ENCODE measurements at places on chromosomes 13 and 19.

- no peak for DNase-seq
These were observed 84.2 kb downstream of the SACS start for GRCh38 chr13:23349161-23349897.

- DNase-seq: peak; percentile 65
These were observed 55.2 kb downstream of the VWA8 start for GRCh38 chr13:41905600-41906254.

DNA sequence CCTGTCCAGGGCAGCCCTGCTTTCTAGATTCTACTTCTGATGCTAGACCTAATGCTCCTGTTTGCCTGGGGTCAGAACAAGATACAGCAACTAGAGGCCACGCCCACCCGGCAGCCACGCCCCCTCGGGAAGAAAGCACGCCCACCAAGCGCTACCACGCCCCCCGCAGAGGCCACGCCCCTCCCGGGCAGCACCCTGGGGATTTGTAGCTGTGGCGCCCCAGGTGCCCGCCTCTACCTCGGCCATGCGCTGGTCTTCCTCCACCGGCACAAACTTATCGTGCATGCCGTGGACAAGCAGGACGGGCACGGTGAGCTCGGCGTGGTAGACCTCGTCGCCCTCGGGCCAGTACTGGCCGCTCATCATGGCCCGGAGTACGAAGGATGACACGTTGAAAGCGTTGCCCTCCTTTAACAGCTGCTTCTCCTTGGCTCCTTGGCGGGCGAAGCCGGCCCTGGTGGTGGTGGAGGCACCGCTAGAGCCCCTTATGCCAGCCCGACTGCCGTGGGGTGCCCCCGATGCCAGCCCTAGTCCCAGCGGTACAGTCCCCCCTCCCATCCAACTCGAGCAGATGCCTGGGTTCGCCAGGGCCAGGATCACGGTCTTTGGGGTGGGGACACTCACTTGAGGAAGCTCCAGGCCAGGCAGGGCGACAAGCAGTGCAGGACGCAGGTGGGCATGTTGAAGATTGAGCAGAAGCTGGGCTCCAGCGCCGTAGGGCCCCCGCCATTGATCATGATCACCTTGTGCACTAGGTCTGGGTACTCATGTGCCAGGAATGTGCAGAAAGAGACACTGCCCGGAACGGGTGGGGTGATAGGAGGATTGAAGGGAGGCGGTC lies 9.0 kb downstream of the ABHD8 start:
- DNase-seq: peak; percentile 26

DNA sequence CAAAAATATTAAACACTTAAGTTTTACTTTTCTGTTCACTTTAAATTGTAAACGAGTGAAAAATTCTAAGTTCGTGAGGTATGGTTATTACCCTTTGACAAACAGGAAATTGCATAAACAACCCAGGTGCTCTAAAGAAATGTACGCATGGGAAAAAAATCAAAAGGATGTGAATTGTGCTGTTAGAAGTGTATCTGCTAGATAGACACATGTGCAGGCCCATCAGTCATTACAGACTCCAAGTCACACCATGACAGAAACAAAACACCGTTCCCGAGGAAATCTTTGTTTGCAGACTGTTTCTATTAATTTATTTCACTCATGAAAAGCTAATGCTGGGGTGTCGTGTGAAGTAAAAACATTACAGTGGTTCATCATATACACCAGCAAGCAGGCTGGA lies 17.0 kb upstream of the DOCK9 start:
- no peak for DNase-seq

GRCh38 chr13:80196756-80197155 lies 144.2 kb downstream of the SPRY2 start:
- DNase-seq: no peak

DNA sequence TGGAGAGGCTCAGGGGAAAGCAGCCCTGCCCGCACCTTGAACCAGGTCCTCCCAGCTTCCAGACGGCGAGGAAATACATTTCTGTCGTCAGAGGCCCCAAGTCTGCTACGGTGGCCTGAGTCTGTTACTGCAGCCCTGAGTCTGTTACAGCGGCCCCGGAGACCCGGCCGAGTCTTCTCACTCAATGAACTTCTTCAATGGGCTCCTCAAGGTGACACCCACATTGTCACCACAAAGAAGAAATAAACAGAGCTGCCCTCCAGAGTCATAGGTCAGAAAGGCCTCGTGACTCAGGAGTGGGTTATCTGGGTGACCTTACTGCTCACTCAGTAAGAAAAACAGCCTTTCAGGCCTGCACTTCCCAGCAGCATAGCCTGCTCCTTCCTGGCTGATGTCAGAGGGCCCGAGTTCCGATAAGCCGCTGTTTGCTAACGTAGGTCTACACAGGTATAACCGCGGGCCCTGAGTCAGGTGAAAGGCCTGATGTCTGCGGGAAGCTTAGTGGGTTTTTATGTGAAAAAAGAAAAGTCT lies 66.9 kb upstream of the TM9SF2 start:
- DNase-seq: no peak

DNA sequence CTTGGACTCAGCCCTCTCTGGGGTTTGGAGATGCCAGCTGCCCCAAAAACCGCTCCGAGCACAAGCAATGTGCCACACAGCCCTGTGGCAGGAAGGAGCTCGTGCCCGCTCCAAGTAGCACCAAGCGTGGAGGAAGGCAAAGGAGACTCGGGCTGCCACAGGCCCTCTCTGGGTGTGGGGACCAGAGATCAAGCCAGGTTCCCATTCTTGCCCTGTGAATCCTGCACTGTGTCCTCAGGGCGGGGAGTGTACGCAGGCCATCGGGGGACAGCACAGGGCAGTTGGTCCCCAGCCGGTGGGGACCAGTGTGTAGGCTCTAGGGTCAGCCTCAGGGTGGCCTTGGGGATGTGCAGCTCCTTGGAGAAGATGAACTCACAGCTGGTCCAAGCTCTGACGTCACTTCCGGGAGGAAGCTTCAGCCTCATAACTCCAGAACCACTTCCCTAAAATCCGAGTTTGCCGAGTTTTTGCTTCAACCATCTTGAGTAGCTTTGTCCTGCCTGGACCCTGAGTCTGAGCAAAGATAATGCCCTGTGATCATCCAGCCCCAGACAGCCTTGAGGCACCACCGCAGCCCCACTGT lies 9.3 kb upstream of the CPAMD8 start:
- DNase-seq: no peak

DNA sequence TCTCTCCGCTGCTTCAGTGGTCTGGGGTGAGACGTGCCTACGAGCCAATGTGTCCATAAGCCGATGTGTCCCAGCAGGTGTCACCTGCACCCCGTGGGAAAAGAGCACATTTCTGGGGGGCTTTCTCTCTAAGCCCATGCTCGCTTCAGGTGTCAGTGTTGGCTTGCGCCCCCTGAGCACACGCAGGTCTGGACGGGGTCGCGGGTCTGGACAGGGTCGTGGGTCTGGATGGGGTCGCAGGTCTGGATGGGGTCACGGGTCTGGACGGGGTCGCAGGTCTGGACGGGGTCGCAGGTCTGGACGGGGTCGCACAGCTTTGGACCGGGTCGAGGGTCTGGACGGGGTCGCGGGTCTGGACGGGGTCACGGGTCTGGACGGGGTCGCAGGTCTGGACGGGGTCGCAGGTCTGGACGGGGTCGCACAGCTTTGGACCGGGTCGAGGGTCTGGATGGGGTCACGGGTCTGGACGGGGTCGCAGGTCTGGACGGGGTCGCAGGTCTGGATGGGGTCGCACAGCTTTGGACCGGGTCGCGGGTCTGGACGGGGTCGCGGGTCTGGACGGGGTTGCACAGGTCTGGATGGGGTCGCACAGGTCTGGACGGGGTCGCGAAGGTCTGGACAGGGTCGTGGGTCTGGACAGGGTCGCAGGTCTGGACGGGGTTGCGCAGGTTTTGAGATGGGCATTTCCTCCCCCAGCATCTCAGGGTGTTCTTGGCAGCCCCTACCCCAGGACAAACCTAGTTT lies 24.5 kb upstream of the TFDP1 start:
- no peak for DNase-seq

DNA sequence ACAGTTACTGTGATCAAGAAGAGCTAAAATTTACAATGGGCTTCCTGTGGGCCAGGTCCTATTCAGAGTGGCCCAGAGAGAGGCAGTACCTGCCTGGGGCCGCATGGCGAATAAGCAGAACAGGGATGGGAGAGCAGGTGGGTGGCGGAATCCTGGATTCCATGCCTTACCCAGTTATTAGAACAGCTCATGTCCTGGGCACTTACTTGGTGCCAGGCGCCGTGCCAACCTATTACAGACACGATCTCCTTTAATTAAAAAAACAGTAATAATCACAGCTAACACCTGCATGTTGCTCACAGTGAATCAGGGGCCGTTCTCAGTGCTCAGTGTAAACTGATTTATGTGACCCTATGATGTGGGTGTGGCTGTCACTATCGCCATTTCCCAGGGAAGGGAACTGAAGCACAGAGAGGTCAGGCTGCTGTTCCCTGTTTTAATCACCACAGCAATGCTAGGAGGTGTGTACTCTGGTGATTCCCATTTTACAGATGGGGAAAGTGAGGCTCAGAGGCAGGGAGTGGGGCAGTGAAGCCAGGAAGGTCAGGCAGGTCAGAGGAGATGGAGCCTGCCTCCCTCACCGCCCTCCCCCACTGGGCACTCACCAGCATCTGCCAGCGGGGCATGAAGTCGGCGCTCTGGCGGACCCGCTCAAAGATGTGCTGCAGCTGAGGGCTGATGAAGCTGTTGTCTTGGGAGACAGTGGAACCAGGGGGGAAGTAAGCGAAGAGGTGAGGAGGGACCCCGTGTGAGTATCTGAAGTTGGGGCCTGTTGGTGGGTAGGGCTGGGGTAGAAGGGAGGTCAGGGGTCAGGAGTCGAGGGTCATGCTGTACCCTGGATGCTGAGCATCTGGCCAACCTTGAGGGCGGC lies 12.0 kb downstream of the COQ8B start:
- DNase-seq: no peak

DNA sequence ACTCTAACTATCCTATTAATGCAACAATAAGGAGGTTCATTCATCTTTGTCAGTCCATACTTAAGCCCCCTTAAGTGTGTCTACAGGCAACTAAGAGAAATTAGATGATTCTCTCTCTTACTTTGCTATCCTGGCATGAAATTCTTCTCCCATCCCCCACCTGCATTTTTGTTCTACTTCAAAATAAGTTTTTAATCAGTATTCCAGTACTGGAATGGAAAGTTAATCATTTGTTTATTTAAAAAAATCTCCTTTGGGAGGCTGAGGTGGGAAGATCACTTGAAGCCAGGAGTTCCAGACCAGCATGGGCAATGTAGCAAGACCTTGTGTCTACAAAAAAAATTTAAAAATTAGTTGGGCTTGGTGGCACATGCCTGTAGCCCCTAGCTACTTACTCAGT lies 222.1 kb downstream of the MZT1 start:
- no peak for DNase-seq

DNA sequence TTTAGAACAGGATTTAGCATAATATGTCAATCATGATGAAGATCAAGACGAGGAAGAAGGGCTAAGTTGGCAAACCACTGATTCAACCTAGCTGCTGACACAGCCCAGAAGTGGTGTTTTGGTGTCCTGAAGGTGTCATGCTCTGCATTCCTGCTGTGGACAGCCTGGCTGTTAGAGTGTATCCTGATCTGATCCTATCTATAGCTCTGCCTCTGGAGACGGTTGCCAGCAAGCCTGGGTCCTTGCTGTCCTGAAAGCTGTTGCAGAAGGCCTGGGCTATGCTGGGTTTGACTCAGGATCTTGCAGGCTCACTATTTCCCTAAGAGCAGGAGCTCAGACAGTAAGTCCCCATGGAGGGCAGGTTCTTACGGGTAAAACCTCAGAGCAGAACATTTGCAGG lies 416.4 kb downstream of the TSHZ3 start:
- DNase-seq: no peak

GRCh38 chr19:39301021-39301420 lies 4.8 kb downstream of the IFNL1 start:
- DNase-seq: no peak

- no peak for DNase-seq
These were observed 62.4 kb downstream of the TEX29 start for GRCh38 chr13:111382877-111383276.

GRCh38 chr13:48729856-48730255 lies 76.1 kb downstream of the CYSLTR2 start:
- DNase-seq: no peak

All from amniotic epithelial cell (primary cell).